ENCODE measurements at places on chromosomes 5 and 9.
A peak's percentile ranks its signal among the peaks of the same experiment; 100 is the strongest.

DNA sequence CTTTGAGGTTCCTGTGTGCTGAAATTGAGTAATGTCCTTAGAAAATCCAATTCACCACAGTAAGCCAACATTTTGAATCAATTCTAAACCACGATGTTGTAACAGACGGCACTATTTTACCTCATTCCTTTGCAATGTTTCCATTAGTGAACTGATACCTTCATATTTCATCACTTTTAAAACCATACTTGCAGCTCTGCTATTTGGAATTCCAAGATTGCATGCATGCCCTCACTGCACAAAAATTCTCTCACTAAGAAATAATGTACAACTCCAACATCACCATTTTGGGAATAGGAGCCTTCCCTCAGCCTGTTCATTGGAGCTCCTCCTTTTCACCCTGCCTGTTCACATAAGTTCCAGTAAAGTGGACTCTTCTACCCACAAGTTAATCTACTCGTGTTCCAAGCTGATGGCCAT is 74.8 kb upstream of the TGFBR1 start:
- DNase-seq = peak; percentile 79

GRCh38 chr9:86636519-86636918 is 282.3 kb upstream of the TUT7 start:
- no peak for DNase-seq

DNA sequence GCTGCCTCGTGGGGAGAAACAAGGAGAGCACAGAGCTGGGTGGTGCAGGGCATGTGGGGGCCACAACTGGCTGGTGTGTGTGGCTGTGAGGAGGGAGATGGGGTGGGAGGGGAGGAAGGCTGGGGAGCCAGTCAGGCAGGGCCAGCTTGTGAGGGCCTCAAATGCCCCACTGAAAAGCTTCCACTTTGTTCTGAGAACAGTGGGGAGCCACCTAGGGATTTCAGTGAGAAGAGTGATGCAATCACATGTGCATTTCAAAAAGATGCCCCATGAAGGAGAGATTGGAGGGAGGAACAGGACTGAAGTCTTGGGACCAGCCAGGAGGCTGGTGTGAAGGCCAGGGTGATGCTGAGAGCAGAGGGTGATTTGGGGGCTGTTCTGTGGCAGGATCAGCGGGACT is 1.3 kb downstream of the OR13J1 start:
- DNase-seq = no peak

DNA sequence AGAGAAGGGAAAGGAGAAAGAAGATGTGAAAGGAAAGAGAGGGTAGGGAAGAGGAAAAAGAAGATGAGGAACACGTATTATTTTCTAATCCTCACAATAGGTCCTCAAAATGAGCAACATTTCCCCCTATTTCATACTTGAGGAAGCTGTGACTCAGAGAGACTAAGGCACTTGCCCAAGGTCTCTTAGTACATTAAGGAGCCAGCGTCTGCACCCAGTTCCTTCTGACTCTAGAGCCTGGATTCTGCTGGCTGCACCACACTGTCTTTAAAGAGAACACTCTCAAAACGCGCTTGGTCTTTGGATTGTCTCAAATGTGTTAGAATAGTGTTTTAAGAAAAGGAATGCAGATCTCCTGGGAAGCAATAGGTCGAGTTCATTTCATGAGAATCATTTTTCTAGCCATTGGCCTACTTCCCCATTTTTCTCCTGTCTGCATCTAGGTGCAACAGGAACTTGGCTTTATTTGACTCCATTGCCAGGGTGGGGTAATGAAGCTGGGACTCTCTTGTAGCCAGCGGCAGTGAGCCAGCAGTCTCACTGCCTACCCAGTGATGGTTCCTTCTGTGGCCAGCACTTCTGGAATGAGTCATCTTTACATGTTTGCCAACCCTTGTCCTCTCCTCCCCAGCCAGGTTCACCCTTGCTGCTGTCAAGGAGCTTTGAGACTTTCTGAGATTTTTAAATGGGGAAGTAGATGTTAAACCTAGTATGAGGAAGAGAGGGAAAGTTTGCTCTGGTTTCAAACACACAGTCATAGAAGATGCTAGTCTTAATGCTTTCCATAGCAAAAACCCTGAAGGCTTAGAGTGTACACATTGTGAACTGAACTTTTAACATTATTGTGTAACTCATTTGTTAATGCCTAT is 82.7 kb downstream of the DOCK8 start:
- no peak for DNase-seq

DNA sequence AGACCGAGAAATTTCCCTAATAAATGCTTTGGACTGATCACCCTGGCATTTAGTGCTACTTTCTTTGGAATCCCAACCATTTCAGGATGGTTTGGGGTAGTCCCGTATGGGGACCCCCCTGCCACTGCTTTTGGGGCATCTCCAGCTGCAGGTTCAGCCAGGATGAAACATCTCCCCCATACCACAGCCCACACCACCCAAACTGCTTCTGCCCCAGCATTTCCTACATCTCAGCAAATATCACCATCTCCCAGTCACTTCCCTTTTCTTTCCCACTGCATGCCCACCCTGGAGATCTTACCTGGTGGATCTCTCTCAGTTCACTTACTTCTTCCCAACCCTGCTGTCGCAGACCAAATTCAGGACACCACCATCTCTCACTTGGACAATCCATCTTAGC is 4.8 kb upstream of the P4HA2 start:
- no peak for DNase-seq

GRCh38 chr9:6782981-6783380 is 25.2 kb downstream of the KDM4C start:
- DNase-seq = no peak

DNA sequence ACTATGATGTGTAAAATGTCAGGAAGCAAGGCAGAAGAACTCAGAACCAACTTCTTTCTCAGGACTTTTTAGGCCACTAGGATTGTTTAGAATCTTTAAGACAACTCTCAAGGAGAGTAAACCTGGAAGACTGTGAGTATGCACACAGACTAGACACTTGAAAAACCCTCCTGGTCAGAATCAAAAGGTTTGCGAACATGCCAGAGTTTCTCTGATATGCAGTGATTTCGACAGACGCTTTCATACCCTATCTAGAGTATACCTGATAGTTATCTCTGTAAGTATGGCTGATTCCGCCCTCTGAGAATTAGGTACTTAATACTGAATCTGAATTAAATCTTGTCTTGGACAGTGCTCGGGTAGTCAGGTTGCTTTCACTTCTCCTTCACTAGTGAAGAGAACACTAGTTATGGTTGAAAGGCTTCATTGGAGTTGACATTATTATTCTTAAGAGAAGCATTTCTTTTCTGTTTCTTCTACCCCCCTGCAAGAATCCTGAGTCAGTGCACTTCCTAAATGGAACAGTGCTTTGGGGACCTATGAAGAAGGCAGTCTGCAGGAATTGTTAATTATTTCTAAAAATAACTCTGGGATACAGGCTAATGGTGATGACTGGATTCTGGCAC is 158.1 kb downstream of the HACD4 start:
- DNase-seq = no peak

DNA sequence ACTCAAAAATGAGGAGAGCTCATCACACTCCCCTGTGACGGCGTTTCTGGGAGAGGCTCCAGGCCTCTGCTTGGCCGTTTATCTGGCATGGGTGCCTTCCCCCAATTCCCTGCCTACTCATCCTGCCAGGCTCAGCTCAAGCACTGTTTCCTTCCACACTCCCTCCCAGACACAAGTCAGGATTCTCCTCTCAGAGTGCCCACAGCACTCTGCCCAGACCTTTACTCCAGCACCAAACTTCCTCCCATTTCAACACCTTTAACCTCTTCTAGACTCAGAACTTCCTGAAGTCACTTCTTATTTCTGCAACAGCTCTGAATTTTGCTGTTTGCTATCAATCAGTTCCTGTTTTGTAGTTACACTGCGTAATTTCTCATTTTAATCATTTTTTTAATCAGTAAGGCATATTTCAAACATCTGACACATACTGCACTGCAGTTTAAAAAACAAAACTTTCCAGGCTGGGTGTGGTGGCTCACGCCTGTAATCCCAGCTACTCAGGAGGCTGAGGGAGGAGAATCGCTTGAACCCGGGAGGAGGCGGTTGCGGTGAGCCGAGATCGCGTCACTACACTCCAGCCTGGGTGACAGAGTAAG is 16.0 kb downstream of the TRMO start:
- no peak for DNase-seq

DNA sequence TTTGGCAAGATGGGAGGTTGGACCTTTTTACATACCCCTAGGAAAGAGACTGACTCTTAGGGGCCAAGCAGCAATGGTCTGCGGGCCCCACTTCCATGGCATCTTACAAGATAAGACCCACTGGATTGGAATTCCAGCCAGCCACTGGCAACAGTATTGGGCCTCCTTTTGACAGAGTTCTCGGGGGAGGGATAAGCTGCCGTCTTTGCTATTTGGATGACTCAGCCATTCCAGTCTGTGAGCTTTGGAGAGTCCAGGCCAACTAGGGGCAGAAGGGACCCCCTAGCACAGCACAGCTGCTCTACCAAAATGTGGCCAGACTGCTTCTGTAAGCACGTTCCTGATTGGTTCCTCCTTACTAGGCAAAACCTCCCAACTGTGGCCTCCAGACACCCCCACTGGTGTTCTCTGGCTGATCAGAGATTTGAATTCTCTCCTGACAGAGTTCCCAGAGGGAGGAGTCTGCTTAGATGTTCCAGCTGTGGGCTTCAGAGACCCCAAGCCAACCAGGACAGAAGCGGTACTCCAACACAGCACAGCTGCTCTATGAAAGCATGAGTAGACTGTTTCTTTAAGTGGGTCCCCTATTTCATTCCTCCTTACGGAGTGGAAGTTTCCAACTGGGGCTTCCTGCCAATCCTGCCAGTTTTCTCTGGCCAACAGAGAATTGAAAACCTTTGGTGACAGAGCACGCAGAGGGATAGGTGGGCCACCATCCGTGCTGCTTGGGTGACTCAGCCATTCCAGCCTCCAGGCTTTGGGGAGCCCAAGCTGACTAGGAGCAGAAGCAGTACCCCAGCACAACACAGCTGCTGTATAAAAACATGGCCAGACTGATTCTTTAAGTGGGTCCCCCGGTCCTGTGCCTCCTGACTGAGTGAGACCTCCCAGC is 672.1 kb upstream of the RIOK2 start:
- DNase-seq = peak; percentile 38

GRCh38 chr5:125011419-125011818 is 265.0 kb upstream of the ZNF608 start:
- DNase-seq = no peak

DNA sequence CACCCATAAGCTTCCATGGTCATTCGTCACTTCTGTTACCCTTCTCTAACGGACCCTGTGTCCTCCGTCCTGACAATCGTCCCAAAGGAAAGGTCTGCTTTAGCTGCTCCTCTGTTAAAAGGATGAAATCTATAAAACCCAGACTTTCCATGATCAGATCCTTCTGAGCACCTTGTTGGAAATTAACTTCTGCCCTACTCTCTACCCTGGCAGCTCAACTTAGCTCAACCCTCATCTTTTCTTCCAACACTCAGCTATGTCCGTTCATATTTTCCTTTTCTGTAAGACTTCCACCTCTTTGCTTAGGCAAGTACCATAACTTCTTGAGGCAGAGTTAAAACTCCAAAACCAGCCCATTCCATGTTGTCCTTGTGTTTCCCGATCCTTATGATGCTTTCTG is 205.4 kb downstream of the SPATA31A6 start:
- DNase-seq = no peak

DNA sequence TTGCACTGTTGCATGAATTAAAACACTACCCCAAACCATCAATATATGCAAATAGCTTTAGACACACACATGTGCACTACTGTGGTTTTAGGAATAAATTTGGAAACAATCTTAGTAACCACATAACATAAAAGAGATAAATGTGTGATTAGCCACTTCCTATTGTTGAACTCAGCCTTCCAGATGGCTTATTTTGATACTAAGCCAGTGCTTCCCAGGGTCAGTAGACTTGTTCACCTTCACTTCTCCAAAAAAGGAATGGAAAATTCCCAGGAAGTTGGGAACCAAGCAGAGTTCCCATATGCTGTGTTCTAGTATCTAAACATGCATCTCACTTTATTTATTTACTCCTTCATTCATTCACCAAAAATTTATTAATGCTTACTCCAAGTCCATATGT is 47.8 kb downstream of the SVEP1 start:
- no peak for DNase-seq

- DNase-seq = no peak
Observed at GRCh38 chr5:119070578-119070827, 384 bp upstream of the DMXL1 start.

DNA sequence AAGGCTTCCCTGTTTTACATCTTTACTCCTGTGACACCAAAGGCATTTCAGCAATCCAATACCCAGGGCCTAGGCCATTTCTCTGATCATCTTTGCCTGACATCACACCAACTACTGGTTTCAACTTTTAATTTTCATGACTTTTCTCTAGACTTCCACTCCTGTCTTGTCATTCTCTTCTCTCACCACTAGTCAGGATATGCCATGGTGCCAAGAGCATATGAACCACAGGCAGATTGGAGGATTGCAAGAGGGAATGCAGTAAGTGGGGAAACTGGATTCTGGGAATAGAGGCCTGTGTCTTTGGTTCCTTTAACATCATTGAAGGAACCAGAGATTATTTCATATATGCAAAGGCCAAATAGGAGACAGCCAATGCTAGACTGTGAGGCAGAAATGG is 69.3 kb downstream of the ANKRD31 start:
- no peak for DNase-seq

DNA sequence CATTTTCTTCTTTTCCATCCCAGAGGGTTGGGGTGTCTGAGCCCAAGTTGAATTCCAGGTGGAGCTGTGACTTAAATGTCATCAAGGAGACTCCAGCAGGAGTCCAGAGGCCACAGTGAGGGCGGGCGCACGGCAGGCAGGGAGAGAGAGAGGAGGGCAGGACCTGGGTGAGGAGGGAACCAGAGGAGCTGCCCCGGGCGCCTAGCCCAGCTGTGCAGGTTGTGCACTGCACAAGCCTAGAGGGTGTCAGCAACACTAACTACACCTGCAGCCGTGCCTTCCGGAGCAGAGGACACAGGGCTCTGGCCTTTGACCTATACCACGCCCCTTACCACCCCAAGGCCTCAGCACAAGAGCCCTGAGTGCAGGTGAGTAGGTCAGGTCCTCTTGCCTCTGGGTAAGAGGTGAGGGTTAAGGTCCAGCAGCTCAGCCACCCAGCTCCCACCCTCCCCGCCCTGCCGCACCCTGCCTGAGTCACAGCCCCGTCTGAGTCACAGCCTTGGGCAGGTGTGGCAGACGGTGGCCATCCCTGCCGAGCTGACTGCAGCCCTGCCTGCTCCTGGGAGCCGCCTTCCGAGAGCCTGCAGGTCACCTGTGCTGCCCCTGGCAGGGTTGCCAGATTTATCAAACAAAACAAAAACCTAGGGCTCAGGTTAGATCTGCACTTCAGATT is 6.4 kb upstream of the AGPAT2 start:
- no peak for DNase-seq

GRCh38 chr9:133181561-133181960 is 17.8 kb upstream of the GBGT1 start:
- DNase-seq = no peak

GRCh38 chr9:130382636-130383349 is 62.0 kb upstream of the ASS1 start:
- no peak for DNase-seq

Measured in fibroblast of the conjunctiva (primary cell).